ENCODE measurements at places on chromosomes 7 and 10.
A peak's percentile ranks its signal among the peaks of the same experiment; 100 is the strongest.

- DNase-seq = no peak
Observed at GRCh38 chr7:64037095-64037494, 8.1 kb upstream of the ZNF727 start.

DNA sequence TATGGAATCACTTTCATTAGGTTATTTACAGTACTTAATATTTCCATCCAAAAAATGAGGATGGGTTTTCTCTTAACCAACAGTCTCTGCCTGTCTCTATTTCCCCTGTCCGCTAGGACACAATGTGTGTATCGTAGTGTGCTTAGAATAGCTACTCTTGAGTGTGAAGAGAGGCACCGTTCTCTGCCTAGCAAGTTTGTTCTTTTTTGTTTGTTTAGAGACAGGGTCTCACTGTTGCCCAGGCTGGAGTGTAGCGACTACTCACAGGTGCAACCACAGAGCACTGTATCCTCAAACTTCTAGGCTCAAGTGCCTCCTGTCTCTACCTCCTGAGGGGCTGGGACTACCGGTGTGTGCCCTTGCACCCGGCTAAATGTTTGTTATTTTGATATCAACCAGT is 121.9 kb downstream of the ANK3 start:
- no peak for DNase-seq

GRCh38 chr7:74575083-74575784 is 82.3 kb upstream of the GTF2I start:
- DNase-seq = no peak

- no peak for DNase-seq
Observed at GRCh38 chr10:119413471-119414080, 128.9 kb downstream of the RGS10 start.

GRCh38 chr10:20271490-20271889 is 455.3 kb downstream of the PLXDC2 start:
- no peak for DNase-seq

GRCh38 chr10:68348265-68348741 is 15.6 kb upstream of the PBLD start:
- DNase-seq = no peak

DNA sequence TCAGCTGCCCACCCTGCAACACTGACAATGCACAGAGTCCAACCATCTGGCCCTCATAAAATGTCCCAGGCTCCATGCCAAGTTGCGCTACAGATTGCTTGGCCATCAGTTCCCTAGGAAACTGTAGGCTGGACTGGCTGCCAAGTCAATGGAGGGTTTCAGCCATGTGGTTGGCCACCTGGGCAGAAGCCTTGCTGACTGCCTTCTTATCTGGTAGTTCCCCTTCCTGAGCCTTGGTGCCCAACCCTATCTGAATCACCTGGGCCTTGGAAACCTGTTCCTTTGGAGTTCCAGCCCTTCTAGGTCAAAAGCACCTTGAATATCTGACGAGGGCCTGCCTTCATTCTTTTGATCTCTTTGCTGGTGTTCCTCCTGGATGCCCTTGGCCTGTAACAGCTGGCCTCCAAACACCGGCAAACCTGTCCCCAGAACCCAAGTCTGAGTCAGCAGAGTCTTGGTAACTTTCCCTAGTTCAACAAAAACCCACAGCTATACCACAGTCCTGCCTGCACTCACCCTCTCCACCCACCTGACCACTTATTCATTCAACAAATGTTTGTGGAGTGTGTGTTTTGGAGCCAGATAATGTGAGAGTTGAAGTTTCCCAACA is 37.4 kb upstream of the KDM7A start:
- peak; percentile 4 for DNase-seq

- no peak for DNase-seq
Observed at GRCh38 chr7:69162326-69162725, 435.9 kb upstream of the AUTS2 start.

GRCh38 chr10:2949948-2950354 is 117.4 kb upstream of the PFKP start:
- no peak for DNase-seq

DNA sequence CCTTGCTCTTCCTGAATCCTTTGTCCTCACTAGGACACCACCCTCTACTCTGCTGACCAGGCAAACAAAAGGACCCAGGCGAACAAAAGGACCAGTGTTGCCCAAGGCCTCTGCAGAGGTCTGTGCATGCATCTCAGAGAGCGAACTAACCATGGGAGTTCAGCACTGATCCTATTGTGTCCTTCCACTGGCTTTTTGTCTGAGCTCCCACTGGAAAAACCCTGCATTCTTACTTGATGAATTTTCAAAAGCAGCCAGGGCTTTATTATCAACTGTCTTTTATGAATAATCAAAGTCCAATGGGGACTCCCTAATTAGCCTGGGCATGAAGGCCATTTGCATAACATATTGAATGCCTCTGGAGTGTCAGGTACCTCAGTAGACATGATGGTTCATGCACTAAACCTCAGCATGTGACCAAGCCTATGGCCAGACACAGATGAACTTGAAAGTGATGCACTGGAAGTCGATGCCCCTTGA is 140.6 kb downstream of the KCNMA1 start:
- DNase-seq = no peak

DNA sequence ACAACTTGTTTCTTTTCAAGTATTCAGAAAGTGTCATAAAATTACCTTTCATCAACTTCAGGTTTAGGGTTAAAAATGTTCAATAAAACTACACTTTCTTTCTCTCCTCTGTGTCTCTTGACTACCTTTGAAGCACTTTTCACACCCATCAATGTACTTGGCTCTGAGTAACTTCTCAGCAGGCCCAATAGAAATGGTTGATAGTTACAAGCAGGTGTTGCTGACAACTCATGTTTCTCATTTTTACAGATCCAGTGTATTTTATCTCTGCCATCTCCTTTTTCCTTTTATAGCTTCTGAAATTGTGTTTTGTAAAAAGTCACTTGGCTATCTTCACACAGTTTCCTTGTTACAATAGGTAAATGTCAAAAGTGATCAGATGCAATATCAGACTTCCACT is 348.0 kb downstream of the PHTF2 start:
- DNase-seq = no peak

DNA sequence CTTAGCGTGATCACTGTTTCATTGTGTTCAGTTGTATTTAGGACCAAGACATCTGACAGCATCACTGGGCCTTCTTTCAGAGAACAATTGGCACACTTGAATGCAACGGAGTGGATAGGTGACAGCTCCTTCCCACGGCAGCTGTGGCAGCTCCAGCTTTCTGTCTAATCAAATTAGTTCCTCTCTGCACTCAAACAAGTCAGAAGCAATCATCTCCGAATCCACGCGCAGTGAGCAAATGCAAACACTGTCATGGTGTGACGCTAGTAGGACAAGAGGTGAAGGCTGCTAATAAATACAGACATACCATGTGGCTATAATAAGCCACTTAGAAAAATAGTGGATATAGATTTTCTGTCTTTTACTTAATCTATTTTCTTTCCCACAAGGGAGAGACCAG is 542.4 kb downstream of the ACTR3B start:
- no peak for DNase-seq

- no peak for DNase-seq
Observed at GRCh38 chr7:32670110-32671025, 175.1 kb downstream of the AVL9 start.

- DNase-seq = no peak
Observed at GRCh38 chr7:132368246-132368900, 207.9 kb downstream of the PLXNA4 start.

- DNase-seq = peak; percentile 3
Observed at GRCh38 chr10:66180581-66181318, 745.1 kb upstream of the LRRTM3 start.

DNA sequence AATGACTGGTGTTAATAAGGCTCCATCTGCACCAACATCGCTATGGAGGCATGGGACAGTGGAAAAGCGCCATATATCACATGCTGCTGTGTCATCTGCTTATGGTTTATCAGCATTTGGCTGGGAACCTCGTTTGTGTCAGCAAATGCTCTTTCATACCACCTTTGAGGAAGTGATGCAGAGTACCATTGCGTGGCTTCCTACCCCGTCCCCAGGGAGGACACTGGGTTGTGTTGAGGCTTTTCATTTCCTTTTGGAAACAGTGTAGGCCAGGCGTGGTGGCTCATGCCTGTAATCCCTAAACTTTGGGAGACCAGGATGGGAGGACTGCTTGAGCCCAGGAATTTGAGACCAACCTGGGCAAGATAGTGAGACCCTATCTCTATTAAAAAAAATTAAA is 6.8 kb downstream of the TACR2 start:
- DNase-seq = no peak

DNA sequence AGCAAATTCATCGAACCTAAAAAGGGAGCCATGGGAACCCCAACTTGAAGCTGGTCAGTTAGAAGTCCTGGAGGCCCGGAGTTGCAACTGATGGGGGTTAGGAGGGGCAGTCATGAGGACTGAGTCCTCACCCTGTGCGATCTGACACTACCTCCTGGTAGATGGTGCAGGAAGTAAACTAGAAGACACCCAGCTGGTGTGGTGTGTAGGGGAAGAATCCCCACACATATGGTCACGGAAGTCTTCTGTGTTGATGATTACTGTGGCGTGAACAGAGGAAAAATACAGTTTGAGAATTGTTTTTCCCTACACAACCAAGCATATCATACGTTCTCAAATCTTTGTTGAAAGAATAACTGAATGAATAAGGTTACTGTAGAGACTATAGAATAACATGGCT is 164.6 kb upstream of the KCTD7 start:
- no peak for DNase-seq

DNA sequence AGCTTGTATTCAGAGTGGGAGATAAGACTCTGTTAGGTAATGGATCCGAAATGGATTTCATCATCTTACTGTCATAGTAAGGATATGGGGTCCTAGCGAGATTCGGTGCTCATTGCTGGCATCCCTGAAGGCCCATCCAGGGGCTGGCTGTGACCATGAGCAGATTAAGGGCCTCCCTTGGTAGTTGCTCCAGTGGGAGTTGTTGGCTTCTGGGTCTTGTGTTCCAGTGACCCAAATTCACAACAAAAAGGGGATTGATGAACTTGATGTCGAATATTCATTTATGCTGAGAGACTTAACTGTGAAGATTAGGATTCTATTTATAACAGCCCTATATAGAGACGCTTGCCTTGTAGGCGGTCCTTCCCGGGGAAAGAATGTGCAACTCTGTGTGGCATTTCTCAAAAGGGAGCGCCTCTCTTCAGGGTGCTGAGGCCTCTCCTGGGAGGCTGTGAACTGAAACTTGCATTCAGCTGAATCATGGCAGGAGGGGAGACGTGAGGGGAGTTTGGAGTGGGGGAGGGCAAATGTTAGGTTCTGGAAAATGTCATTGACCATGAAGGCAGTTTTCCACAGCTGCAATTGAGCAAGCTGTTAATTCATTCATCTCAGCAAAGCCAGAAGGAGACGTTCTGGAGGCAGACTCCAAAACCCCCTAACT is 233.1 kb upstream of the FZD8 start:
- DNase-seq = no peak

DNA sequence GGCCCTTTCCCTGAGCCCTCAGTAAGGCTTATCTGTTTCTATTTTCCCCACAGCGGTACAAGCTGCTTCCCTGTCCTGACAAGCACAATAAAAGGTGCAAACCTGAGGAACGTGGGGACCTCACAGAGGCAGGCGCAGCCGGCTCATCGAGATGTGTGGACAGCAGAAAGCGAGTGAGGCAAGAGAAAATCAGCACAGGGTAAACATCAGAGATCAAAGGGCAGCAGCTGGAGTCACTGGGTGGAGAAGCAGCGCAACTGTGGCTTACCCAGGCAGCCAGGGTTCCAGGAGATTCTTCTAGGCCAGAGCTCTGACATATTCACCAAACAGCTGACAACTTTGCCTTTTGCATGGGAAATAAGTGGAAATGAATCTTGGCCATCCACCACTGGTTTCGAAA is 212.6 kb downstream of the WDR11 start:
- DNase-seq = no peak

- DNase-seq = no peak
Observed at GRCh38 chr7:117659531-117660011, 179.7 kb downstream of the CFTR start.

- no peak for DNase-seq
Observed at GRCh38 chr7:35280902-35281301, 27.0 kb upstream of the TBX20 start.

DNA sequence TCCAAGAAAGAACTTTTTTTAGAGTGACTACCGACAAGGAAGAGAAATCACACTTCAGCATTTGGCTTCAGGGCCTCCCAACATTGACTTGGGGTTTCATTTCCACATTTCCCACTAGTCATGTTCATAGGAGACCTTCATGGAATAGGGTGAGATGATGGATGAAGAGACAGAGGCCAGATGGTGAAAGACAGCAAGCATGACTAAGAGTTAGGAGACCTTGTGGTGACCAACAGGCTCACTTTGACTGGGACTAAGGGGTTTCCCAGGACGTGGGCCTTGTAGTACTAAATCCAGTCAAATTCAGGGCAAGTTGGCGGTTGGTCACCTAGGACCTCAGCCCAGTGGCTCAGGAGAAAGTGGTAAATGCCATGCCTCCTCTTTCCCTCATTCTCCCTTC is 3.0 kb upstream of the GIMAP5 start:
- no peak for DNase-seq

DNA sequence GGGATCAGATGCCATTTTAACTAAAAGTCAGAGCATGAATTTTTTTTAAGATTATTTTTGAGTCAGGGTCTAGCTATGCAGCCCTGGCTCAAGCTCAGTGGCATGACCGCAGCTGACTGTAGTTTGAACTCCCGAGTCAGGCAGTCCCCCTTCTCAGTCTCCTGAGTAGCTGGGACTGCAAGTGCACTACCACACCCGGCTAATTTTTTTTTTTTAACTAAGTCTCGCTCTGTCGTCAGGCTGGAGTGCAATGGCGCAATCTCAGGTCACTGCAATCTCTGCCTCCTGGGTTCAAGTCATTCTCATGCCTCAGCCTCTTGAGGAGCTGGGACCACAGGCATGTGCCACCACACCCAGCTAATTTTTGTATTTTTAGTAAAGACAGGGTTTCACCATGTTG is 7.8 kb downstream of the TAS2R41 start:
- DNase-seq = peak; percentile 47

DNA sequence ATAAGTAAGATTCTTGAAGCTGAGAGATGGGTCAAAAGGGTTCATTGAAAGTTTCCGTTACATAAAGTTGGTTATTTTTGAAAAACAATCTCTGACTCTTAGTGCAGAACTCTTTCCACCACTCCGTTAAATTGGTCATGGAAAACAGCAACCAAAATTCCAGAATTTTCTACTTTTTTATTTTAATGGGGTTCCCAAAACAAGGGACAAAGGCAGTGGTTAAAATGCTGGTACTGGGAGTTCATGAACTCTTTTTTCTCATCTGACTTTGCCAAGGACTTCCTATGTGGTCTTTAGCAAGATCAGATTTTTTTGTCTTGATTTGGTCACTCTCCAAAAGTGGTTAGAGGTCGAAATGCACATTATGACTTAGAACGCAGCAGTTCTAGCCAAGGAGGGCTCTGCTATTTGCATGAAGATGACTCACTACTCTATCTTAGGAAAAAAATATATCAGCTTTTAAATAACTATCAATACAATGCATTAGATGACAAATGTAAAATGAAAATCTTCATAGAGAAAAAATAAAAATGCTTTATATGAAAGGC is 145.7 kb downstream of the REEP3 start:
- peak; percentile 84 for DNase-seq

DNA sequence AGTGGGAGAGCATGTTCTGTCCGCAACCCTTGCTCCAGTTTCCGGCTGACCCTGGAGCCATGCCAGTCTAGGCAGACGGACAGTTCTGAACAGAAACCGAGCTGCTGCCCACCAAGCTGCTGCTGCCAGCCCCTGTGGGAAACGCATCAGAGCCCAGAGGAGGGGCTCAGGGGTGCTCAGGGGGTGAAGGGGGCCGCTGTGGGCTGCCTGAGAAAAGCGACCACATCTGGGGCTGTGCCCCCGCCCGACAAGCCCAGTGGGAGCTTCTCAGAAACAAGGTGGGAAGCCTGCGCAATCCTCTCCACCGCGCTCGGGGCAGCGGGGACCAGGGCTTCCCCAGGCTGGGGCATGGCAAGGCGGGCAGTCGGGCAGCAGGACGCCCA is 38.8 kb upstream of the CFAP46 start:
- DNase-seq = no peak
